ENCODE measurements at places on chromosomes 5 and 9.

DNA sequence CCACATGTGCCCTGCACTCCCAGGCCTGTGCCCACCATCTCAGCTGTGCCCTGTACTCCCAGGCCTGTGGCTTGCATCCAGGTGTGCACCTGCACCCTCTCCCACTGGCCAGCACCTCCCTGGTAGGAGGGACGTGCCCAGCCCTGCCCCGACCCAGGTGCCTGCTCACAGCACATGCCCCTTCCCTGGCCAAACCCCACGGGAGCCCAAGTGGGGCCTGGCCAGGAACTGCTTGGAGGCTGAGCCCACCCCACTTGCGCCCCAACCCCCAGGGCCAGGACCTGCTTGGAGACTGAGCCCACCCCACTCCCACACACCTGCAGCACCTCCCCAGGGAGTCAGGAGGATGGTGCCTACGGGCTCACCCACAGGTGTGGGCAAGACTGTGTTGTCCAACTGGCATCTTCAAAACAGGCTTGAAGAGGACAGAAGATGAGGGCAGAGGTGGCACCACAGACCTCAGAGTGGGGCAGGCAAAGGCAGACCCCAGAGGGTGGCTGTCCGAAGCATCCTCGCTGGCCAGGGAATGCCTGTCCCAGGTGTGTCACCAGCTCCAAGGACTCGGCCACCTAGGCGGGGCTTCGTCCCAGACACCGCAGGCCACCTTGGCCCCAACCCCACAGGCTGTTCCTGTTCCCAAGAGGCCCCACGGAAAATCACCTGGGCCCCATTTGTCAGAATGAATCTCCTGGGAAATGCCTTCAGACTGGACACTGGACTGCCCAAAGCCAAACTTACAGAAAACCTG is 10.8 kb downstream of the ZDHHC11B start:
- no peak for DNase-seq

GRCh38 chr5:143677403-143677802 is 134.6 kb upstream of the HMHB1 start:
- DNase-seq = no peak

GRCh38 chr9:137959641-137960411 is 82.2 kb downstream of the CACNA1B start:
- DNase-seq = no peak

- DNase-seq = no peak
Observed at GRCh38 chr5:29942089-29942488, 1251.4 kb upstream of the CDH6 start.

DNA sequence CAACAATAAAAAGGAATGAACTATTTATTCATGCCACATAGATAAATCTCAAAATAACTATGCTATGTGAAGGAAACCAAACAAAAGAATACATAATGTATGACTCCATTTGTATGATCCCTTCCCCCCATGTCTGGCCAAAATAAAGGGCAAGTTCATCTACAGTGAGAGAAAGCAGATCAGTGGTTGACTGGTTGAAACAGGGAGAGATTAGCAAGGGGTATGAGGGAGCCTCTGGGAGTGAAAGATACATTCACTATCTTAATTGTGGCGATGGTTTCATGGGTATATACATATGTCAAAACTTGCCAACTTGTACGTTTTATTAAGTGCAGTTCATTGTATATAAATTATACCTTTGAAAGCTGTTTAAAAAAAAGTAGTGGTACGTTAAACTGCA is 4.8 kb downstream of the PSMD5 start:
- no peak for DNase-seq

GRCh38 chr5:77776554-77777206 is 541 bp upstream of the TBCA start:
- no peak for DNase-seq

DNA sequence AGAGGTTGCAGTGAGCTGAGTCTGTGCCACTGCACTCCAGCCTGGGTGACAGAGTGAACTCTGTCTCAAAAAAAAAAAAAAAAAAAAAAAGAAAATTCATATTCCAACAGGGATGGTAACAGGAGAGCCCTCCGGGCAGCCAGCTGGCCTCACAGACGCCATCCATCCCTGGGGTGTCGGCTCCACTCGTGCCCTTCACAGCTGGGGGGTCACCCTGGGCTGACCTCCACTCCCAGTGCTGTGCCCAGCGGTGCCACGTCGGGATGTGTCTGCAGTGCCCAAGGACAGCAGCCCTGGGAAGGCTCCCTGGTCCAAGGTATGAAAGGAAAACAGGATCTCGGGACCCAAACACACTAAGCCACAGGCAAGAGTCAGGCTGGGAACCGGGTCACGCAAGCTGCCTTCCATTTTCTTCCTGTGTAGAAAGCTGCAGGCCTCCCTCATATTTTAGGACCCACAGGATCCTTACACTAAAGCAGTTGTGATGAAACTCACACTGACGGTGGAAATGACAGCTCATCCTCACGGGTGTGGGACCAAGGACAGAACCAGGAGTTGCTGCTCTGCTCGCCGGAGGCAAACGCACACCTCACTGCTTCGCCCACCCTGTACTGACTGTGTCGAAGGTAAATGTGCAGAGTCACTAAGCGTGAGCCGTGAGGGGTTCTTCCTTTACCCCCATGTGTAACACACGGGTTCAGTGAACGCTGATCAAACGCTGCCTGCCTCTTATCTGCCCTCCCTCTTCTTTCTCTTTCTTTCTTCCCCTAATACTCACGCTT is 5.3 kb downstream of the SLC12A7 start:
- no peak for DNase-seq

DNA sequence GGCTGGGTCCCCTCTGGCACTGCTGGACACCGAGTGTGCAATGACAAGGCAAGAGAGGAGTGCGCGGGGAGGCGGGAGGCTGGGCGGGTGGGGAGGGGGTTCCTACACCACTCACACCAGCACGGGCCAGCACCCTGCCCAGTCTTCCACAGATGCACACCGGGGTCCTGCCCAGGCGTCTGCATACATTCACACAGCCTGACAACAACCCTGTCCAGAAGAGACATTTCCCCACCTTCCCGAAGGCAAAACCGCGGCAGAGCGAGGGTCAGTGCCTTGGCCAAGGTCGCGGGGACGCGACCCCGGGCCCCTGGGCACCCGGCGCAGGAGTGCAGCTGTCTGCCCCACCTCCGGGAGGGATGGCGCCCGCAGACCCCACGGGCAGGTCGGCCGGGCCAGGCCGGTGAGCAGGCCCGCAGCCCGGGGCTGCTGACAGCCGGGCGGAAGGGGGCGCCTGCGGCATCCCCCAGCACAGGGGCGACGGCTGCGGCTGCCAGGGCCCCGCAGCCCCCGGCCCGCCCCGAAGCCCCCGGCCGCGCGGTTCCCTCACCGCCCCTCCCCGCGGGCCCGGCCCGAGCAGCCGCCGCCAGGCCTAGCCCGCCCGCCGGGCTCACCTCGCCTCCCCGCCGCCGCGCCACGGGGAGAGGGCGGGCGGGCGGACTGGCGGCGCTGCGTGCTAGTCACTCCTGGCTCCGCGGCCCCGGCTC is 496 bp downstream of the MAPK9 start:
- DNase-seq = peak; percentile 52

GRCh38 chr5:178068293-178068692 is 45.0 kb upstream of the N4BP3 start:
- peak; percentile 55 for DNase-seq

GRCh38 chr5:113278976-113279375 is 155.8 kb downstream of the TSSK1B start:
- no peak for DNase-seq

- DNase-seq = no peak
Observed at GRCh38 chr5:169181814-169182213, 119.1 kb downstream of the SLIT3 start.

DNA sequence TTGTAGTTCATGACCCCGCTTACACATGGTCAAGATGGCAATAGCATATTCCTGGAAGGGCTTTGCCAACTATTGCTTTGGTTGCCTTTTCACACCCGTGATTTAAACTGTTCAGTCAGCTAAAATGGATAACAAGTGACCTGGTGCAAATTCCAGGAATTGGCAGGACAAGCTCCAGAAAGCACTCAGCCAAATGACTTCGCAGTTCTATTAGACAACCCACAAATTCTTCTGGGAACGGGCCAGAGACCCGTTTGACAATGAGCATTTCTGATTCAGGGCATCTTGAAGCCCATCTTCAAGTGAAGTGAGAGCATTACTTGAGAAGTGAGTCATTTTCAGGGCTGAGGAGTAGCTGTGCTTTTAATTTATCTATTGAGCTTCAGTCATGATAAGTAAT is 165.0 kb downstream of the DROSHA start:
- no peak for DNase-seq

- DNase-seq = no peak
Observed at GRCh38 chr9:81417941-81418340, 271.4 kb downstream of the TLE1 start.

- DNase-seq = peak; percentile 84
Observed at GRCh38 chr5:134132372-134133187, 18.1 kb downstream of the TCF7 start.

DNA sequence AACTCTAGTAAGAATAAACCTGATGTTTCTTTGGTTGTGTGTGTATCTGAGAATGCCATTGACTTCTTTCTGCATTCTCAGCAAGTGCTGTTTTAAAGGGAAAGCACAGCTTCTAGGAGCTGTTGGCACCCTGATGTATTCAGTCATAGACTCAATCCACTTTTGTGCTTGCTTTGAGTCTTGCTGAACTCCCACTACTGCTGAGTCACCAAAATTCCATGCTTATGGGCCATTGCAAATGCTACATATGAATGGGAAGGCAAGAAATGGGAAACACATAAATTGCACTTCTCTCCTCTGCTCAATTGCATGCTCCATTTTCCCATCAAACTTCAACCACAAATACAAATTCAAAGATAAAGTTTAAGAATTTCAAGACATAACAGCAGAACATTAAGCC is 9.8 kb upstream of the FTMT start:
- no peak for DNase-seq

GRCh38 chr5:103621548-103621930 is 59.0 kb upstream of the NUDT12 start:
- no peak for DNase-seq

GRCh38 chr5:168578538-168579487 is at the start of gene PANK3:
TSS of gene PANK3 (minus strand) at chr5:168579368. CDS start at chr5:168579283, 85 bp downstream.
- no peak for DNase-seq

DNA sequence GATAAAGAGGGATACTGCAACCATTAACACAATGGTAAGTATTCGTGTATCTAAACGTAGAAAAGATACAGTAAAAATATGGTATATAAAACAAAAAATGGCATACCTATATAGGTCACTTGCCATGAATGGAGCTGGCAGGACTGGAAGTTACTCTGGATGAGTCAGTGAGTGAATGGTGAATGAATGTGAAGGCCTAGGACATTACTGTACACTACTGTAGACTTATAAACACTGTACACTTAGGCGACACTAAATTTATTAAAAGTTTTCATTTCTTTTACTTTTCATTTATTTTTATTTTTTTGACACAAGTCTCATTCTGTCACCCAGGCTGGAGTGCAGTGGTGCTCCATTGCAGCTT is 14.1 kb downstream of the TDRD7 start:
- no peak for DNase-seq

- DNase-seq = no peak
Observed at GRCh38 chr5:63963926-63964325, 1.7 kb upstream of the HTR1A start.

GRCh38 chr5:38420691-38421390 is 135.6 kb downstream of the LIFR start:
- no peak for DNase-seq

GRCh38 chr9:33157960-33158842 is 8.9 kb downstream of the B4GALT1 start:
- no peak for DNase-seq

GRCh38 chr9:131337131-131337848 is 47.8 kb downstream of the PLPP7 start:
- DNase-seq = no peak

DNA sequence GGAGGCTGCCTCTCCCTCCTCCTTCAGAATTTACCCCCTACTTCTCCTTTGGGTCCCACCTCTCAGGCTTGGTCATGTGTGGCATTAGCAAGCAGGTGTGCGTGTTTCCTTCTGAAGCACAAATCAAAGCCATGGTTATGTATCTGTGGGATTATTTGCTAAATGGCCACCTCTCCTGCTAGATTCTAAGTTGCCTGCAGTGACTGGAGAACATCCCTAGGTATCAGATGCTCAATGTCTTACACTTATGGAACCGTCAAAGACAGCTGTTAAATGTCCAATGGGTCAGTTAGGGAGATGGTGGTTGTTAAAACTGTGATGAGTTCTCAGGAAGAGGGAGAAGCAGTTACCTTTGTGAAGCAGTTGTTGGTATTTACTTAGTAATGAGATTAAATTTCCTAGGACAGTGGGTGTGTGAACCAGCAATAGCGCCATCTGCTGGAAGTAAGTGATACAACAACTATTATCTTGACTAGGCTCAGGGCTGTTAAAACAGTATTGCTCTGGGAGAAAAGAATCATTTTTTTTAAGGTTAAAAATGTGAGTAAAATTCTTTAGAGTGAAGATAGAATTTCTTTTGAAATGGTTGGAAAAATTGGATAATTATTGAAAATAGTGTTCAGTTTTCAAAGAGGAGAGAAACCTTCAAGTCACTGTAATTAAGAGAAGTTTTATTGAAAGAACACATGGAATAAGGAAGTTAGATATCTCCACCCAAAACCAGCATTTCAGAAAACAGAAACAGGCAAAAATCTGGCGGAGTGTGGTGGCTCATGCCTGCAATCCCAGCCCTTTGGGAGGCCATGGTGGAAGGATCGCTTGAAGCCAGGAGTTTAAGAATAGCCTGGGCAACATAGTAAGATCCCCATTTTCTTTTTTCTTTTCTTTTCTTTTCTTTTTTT is 71.3 kb downstream of the TMC1 start:
- DNase-seq = peak; percentile 15

DNA sequence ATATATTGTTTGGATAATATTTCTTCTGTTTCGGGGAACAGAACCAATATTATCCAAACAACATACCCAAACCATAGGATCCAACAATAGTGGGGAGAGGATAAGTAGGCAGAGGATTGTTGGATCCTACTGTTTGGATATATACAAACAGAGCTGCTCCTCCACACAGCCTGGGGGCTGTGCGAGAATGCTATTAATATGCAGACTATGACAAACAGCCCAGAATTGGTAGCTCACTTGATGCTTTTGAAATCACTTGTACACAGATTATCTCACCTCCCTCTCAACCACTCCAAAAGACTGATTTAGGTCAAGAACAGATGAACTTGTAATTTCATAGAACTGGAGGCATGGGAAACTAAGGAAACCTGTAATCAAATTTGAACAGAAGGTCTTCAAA is 24.4 kb upstream of the MLANA start:
- DNase-seq = no peak

GRCh38 chr5:89994266-89994665 is 415.3 kb downstream of the CETN3 start:
- DNase-seq = no peak

Data from GM06990 (cell line).